ENCODE measurements at places on chromosomes 2 and 18.
A peak's percentile ranks its signal among the peaks of the same experiment; 100 is the strongest.

GRCh38 chr2:200039724-200040650, 84.6 kb downstream of the MAIP1 start:
- no peak for DNase-seq

- DNase-seq: no peak
These were observed 2.3 kb downstream of the C1QL2 start for GRCh38 chr2:119156105-119156890.

GRCh38 chr2:150767991-150768746, 280.7 kb upstream of the RND3 start:
- DNase-seq: no peak

- no peak for DNase-seq
These were observed 617.6 kb downstream of the NYAP2 start for GRCh38 chr2:226017107-226017506.

DNA sequence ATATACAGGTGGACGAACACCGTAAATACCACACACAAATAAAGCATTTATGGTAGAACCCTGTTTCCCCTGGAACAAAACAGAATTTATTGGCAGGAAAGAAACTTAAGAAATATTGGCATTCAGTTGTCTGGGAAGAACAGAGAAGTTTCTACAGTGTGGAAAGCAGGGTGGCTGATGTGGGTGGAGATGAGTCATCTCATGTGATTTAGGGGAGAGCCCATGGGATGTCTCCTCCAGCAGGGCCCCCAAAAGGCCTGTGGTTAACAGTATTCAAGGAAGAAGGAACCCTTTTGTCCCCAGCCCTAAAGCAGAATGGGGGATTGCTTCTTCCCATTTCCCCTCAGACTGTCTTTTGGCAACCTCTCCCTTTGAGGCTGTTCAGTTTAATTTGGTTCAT, 24.2 kb downstream of the SIX3 start:
- no peak for DNase-seq

GRCh38 chr2:85741833-85742455, 11.8 kb upstream of the ATOH8 start:
- DNase-seq: peak; percentile 83

GRCh38 chr2:202780514-202781021, 91.0 kb downstream of the ICA1L start:
- DNase-seq: no peak

GRCh38 chr2:241274127-241274526, 41.3 kb downstream of the HDLBP start:
- no peak for DNase-seq

DNA sequence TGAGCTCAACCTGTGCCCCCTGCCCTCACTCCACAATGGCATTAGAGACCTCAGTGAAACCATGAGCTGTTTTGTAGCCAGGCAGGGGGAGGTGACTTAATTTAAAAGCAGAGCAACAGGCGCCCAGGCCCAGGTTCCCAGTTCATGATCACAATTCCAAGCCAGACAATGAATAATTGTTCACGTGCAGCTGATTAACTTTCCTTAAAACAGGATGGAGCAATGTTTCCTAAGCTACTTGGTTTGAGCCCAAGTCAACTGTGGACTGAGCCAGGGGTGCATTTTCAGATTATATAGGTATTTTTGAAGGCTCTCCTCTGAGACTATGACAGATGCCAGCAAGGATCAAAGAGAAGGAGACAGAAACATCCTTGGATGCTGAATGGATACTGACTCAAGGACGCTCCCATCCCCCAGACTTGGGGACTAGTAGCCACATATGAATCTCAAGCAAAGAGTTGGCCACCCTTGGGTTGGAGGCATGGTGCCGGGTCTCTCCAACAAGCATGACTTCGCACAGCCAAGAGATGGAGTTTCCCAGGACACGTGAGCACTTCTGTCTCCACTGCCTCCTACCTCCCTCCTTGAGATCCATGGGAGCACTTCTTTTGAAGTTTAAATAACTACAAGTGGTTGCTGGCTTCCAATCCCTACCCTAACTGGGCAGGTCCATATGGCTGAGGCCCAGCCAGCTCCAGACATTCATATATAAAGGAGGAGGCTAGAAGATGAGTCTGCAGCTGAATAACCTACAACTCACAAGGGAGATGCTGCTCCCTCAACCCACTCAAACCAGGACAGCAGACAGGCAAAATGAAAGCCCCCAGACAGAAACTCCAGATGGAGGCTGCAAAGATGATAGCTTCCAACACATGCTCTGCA, 12.7 kb downstream of the SMAD7 start:
- DNase-seq: no peak

DNA sequence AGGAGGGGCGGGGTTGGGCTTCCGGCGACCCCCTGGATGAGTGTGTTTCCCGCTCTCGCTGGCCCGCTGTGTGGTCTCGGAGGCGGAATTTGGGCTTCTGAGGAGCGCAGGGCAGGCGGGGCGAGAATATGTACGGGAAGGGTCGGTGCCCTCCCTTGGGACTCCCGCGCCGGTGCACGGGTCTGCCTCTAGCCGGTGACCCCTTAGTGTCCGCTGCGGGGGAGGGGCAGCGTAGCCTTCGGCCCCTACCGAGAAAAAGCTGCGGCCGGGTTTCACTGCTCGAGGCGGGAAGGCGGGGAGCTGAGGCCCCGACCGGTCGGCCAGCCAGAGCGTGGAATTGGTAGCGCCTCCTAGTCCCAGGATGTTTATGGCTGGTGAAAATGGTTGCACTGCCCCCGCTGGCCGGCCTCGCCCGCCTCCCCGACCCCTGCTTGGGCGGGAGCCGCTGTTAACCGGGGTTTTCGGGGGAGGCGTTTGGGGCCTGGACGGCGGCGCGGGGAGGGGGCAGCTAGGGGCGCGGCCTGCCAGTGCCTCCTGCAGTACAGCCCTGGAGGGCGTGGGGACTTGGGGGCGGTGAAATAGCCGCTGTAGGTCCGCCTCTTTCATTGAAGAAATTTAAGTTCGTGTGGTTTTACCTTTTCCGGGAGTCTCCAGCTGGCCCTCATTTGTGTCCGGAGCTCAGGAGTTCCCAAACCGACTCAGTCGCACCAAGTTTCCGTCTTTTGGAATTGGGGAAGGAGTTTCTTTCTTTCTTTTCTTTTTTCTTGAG, at the start of gene UGP2:
Gene UGP2, plus strand, starts transcription at position 643 of the 769 bp plus-strand sequence. CDS start 290 bp downstream, outside the sequence.
- peak; percentile 66 for DNase-seq

- DNase-seq: no peak
These were observed 183.1 kb downstream of the STK39 start for GRCh38 chr2:168064011-168064998.

DNA sequence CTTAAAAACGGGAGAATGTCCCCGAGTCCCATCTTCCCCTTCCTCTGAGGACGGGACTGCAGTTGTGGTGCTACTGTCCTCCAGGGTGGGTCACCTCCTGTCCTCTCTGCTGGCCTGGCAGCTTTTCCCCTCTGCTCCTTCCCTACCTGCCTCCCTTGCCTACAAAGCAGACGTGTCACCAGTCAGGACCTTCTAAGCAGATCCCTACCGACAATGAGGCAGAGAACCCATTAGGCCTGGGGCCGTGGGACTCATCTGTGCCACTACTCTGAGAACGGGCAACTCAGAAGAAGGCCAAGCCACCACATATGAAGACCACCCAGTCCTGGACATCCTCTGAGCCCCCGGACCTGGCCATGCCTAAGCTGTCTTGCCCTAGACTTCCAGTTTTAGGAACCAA, 103.0 kb upstream of the TEX51 start:
- DNase-seq: no peak

- DNase-seq: peak; percentile 50
These were observed 53.4 kb upstream of the SCN1A start for GRCh38 chr2:166180951-166181812.

DNA sequence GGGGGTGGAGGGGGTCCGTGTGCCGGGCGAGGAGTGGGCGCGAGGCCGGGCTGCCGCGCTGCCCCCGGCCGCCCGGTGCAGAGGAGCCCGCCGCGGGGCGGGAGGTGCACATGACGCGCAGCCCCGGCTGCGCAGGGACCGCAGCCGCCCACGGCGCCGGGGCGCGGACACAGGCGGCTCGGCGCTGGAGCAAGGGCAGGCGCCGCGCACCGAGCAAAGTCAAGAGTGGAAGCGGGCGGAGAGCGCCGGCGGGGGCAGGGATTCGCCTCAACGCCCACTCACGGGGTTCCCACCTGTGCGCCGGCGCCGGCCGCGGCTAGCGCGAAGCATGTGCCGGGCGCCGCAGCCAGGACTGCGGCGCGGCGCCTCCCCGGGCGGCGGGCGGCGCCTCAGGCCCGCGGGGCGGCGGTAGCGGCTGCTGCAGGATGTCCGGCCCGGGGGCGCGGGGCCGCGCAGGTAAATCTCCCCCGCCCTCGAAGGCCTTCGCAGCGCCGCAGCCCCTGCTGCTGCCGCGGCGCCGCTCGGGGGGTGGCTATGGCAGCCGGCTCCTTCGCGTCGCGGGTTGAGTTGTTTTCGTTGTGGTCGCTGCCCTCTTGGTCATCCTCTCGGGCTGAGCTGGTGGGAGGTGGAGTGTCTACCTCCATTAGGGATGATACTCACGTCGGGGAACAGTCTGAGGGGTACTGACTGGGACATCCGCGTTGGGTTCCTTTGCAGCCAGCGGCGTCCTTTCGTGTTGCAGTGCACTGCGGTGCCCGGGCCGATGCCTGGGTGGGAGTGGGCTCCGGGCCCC, 216.3 kb upstream of the DTNA start:
- DNase-seq: no peak

- DNase-seq: no peak
These were observed 196.1 kb downstream of the AGPS start for GRCh38 chr2:177588671-177589070.

- no peak for DNase-seq
These were observed 1915.0 kb upstream of the CELF4 start for GRCh38 chr18:39480494-39481195.

DNA sequence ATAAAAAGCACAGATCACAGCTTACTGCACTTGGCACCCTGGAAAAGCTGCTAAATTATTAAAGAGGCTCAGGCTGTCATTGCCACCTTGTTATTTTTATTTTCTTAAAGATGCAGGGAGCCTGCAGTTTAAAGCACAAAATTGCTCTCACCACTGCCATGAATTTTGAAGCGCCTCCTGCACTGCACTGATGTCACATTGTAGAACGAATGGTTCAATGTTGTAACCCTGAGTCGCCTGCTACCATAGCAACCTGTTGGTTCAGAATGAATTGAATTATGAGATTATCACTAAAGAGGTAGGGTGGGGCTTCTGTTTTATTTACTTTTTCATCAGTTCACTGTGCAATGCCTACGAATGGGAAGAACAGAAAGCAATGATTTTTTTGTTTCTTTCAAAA, 16.5 kb downstream of the SCG2 start:
- peak; percentile 89 for DNase-seq

GRCh38 chr2:204691911-204692510, 146.7 kb downstream of the PARD3B start:
- no peak for DNase-seq

- DNase-seq: no peak
These were observed 1247.0 kb upstream of the GYPC start for GRCh38 chr2:125408874-125409538.

- DNase-seq: no peak
These were observed 383.1 kb upstream of the MEX3C start for GRCh38 chr18:51580580-51580979.

- no peak for DNase-seq
These were observed 157.1 kb downstream of the ACTR3 start for GRCh38 chr2:114046866-114047435.

DNA sequence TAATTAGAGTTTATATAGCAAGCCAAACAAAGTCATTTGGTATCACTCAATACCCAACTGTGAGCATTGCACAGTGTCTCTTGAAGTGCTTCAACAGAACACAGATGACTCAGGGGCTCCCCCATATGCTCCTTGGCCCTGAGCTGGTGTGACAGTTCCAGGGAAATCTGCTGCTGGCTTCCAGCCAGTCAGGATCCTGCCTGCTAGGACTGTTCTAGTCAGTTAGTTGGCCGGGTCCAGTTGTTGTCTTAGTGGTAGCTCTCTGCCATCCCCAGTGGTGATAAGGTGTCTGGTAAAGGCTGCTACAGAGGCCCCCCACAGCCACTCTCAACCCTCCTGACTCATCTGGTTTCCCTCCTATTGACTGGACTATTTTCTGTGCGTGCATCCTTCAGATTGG, 100.3 kb downstream of the IRS1 start:
- no peak for DNase-seq

- no peak for DNase-seq
These were observed 74.8 kb upstream of the ZNF532 start for GRCh38 chr18:58789876-58790240.

GRCh38 chr2:65922030-65922429, 489.6 kb upstream of the SPRED2 start:
- no peak for DNase-seq

- no peak for DNase-seq
These were observed 91.4 kb upstream of the IL1R2 start for GRCh38 chr2:101900375-101900774.

DNA sequence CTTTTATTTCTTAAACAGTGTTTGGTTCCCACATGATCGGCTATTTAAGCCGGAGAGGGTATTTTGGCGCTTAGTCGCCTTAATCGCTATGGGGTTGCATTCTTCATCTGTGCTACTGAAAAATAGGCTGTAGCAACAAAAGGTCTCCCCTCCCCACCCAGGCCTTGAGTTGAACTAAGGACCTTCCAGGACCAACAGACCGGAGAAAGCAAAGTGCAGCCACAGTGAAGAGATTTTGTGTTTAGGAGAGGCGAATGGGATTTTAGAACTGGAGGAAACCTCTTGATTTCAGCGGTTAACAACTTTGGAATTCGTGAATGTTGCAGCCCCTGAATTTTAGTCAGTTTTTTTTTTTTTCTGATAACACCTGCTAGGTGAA, 1.4 kb downstream of the ITGA6 start:
- no peak for DNase-seq

DNA sequence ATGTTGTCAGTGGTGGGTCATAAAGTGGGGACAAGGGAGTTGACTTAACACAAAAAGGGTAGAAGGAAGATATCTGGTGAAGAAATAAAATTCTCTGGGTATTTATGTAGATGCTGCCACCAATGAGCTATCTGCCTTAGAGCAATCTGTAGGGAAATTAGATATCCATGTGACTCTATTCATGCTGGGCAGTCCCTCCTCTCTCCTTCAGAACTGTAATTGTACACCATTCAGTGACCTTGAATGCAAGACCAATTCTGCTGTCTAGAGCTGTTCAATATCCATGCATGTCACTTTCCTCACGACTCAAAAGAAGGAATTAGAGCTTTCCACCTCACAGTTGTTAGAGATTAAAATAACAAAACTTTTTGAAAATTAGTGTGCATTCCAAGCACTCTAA, 28.6 kb upstream of the TDRD15 start:
- no peak for DNase-seq

- DNase-seq: no peak
These were observed 186.6 kb downstream of the C1D start for GRCh38 chr2:67876176-67876575.

GRCh38 chr18:11119959-11120587, 29.3 kb downstream of the PIEZO2 start:
- no peak for DNase-seq

- no peak for DNase-seq
These were observed 171.0 kb upstream of the HS6ST1 start for GRCh38 chr2:128489526-128490273.

GRCh38 chr2:107001551-107001950, 115.6 kb upstream of the ST6GAL2 start:
- no peak for DNase-seq

DNA sequence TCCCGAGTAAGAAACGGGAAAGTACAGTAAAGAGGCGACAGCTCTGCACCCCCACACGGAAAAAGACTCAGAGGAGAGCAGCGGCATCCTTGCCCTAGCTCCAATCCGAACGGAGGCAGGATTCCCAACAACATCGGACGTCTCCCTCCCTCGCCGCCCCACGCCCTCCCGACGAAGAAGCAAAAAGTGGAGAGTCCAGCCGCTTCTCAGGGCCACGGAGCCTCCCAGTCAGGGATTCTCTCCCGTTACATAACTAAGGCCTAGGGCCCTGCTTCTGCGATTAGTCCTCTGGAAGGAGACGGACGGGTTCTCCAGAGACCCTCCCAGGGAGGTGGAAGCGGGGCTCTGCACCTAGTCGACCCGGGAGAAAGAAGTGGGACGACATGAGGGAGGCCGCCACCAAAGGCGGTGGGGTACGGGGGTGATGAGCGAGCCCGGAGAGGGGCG, 587 bp downstream of the SUMO1 start:
- DNase-seq: no peak

All from NCI-H2029 treated with DMSO at 0.1 percent for 48 hours (cell line).